ENCODE measurements at places on chromosomes 16 and 17.

GRCh38 chr17:66692421-66692690 lies 142.6 kb upstream of the CACNG5 start:
- peaks cover 7% of the 10 kb centered on the region for H3K36me3 ChIP-seq
- no peak for ATAC-seq
- H3K27ac ChIP-seq, result no peak overlapping the region
- no peak overlapping the region for H3K4me3 ChIP-seq
- peaks cover 12% of the 10 kb centered on the region for H3K27me3 ChIP-seq
- no peaks in the 10 kb centered on the region for H3K4me1 ChIP-seq

- no peak overlapping the region for H3K27ac ChIP-seq
- no peaks in the 10 kb centered on the region for H3K36me3 ChIP-seq
- ATAC-seq, result no peak
These were observed 67.7 kb downstream of the RBFOX1 start for GRCh38 chr16:7400117-7400890.

- ATAC-seq, result no peak
- no peaks in the 10 kb centered on the region for H3K36me3 ChIP-seq
- H3K27ac ChIP-seq, result no peak overlapping the region
These were observed 95.7 kb downstream of the C16orf78 start for GRCh38 chr16:49469311-49469670.

DNA sequence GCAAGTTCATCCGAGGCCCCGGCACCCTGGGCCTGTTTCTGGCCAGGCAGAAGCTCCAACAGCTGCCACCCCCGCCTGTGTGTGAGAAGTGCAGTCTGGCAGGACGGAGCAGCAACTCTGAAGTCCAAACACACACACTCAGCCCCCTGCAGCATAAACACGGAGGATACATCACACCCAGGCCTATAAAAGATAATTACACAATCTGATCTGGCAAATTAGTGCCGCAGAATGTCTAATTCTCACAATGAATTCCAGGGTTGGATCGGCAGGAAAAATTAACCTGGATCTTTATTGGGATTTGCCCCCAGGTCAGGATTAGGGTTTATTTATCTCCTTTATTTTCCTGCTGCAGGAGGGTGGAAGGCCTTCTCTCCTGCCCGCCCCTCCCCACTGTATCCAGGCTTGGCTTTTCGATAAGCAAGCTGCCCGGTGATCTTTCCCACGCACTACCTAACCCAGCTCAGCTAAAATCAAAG lies 311.4 kb downstream of the SOX9 start:
- no peak overlapping the region for H3K27ac ChIP-seq
- H3K4me1 ChIP-seq, result no peaks in the 10 kb centered on the region
- no peak for ATAC-seq
- H3K36me3 ChIP-seq, result no peaks in the 10 kb centered on the region
- H3K27me3 ChIP-seq, result no peaks in the 10 kb centered on the region

GRCh38 chr16:61540216-61540615 lies 496.0 kb downstream of the CDH8 start:
- no peaks in the 10 kb centered on the region for H3K27me3 ChIP-seq
- no peaks in the 10 kb centered on the region for H3K36me3 ChIP-seq
- no peak overlapping the region for H3K27ac ChIP-seq
- no peaks in the 10 kb centered on the region for H3K4me1 ChIP-seq
- H3K4me3 ChIP-seq, result no peak overlapping the region

DNA sequence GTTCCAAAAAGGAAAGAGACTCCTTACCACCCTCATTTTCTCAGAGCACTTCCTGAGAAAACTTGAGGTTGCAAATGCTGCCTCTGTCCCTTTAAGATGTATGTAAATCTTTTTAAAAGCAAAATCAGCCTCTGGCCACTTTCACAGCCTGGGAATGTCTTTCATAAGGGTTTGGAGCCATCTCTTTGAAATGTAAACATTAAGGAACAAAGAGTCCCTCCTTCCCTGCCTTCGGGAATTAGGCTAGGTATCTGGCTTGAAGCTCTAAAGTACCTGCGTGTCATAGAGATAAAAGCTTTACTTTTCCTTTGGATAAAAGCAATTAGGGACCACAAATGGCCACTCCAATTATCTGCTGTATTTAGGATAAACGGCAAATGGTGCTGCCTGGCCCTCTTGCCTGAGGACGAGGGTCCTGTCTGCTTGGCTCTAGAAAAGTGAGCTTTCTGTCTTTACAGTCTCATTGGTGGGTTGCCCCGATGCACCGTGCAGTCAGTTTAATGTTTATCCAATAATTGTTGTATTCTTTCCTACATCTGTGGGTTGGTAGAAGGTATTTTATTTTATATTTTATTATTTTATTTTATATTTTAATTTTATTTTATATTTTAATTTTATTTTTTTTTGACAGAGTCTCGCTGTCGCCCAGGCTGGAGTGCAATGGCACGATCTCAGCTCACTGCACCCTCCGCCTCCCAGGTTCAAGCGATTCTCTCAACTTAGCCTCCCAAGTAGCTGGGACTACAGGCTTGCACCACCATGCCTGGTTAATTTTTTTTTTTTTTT lies 23.9 kb downstream of the NLRC3 start:
- peaks cover 68% of the 10 kb centered on the region for H3K36me3 ChIP-seq
- no peak overlapping the region for H3K27ac ChIP-seq
- H3K4me1 ChIP-seq, result peaks cover 20% of the 10 kb centered on the region
- H3K27me3 ChIP-seq, result no peaks in the 10 kb centered on the region

GRCh38 chr16:22813223-22813947 lies 577 bp upstream of the HS3ST2 start:
- peaks cover 42% of the 10 kb centered on the region for H3K27me3 ChIP-seq
- peaks cover 11% of the 10 kb centered on the region for H3K4me1 ChIP-seq
- H3K4me3 ChIP-seq, result peak overlapping the region; percentile 63
- no peak overlapping the region for H3K27ac ChIP-seq
- ATAC-seq, result no peak
- H3K36me3 ChIP-seq, result no peaks in the 10 kb centered on the region

Measured in stimulated activated memory B cell treated with anti-CD40 and anti-IgM and Interleukin-4, amounts not matched to agents 10 μg/mL and 1 μg/mL and 100 μg/mL, for 72 hours (primary cell).